ENCODE measurements at places on chromosomes 2 and 18.
A peak's percentile ranks its signal among the peaks of the same experiment; 100 is the strongest.

GRCh38 chr18:57077786-57078552 is 68.9 kb upstream of the BOD1L2 start:
- peak; percentile 19 for DNase-seq

- DNase-seq: no peak
Measured at GRCh38 chr2:225274751-225275150, 124.8 kb upstream of the NYAP2 start.

GRCh38 chr2:112758711-112759110 is 5.7 kb downstream of the CKAP2L start:
- DNase-seq: no peak

- no peak for DNase-seq
Measured at GRCh38 chr18:57561728-57562423, 24.6 kb downstream of the FECH start.

DNA sequence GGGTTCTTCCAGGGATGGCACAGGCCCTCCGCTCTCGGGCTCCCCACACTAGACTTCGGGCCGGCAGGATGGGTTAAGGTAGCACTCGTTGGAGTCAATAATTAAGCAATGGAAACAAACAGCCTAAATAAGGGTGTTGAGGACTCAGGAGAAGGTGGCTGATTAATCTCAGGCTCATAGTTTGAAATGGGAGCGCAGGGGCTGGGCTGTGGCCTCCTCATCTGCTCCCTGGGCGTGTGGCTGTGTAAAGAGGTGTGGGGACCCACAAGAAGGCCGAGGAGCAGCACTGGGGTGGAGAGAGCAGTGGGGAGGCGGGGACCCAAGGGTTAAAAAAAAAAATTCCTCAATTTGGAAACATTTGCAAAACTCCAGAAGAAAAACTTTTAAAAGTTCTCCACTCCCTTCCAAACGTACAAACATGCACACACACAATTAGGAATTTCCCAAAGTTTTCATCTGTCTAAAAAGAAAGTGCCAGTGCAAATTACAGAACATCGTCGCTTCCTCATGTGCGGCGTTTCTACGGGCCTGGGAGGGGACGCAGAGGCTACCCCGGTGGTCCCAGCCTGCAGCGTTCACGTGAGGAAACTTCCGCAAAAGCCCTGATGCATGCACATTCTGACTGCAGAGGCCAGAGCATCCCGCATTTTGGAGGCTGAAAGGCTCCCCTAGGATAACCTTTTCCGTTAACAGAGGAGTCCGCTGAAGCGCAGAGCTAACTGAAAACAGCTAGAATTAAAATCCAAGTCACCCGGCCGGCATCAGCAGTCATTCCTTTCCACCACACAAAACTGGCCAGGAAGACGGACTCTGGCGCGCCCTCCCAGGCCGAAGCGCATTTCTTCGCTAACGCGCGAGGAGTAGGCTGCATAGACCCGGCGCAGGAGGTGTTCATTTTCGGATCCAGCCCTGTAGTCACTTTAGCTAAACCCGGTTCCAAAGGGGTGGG is 1.0 kb upstream of the TUBB6 start:
- no peak for DNase-seq

DNA sequence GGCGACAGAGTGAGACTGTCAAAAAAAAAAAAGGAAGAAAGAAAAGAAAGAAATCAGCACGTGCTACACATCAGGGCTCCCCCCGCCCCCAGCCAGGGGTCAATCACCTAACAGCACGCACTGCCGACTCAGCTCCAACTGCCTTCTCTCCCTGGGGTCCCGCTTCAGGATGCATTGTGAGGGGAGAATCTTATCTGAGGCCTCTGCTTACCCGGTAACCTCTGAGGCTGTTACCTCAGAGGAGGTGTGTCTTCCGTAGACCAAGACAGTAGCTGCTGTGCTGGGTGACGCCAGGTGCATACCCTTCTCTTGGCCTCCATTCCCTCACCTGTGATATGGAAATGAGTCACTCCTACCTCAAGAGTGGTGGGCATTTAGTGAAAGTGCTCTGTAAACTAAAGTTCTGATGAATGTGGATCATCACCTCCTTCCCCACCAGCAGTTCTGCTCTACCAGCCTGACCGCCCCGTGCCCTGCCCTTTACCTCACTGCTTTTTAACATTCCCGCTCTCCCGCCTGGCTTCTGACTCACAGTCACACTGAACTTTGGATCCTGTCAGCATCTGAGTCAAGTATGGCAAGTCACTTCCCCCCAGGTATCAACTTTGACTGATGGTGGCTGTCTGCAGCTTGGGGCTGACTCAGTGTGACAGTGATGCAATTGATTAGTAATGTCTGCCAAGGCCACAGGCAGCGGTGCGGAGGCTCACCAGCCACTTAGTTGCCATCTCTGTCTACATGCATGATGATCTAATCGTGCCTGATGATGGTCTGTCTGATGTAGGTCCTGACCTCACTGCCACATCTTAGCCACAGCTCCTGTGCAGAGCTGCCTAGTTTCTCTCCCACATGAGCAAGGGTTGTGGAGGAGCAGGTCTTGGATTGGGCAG is 20.1 kb downstream of the ARID5A start:
- peak; percentile 32 for DNase-seq

GRCh38 chr18:55857956-55858355 is 270.0 kb upstream of the TCF4 start:
- DNase-seq: no peak

GRCh38 chr2:3768960-3769765 is 65.8 kb downstream of the DCDC2C start:
- DNase-seq: no peak

DNA sequence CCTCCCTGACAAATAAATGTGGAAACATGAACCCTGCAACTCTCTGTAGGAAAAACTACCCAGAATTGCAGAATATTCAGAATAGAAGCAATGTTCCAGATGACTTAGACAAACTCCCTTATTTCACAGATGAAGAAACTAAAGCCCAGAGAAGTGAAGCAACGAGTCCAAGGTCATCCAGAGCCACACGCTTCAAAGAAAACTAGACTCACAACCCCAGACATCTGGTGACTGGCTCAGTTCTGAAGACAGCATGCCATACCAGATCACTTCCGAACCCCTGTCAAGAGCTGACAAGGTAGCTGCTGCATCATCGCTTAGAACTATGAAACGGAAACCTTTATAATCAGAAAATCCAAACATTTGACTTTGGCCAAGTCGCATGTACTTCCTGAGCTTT is 101.3 kb downstream of the PID1 start:
- no peak for DNase-seq

DNA sequence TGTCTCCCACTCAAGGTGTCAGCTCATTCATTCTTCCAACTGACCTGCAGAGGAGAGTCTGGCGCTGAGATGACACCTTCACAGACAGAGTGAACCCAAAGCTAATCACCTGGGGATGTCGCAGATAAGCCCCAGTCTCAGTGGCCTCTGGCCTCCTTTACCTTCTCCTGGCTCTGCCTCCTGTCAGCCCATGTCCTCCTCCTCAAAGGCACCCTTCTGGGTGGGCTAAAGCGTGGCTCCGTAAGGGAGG is 194.1 kb downstream of the MIB1 start:
- no peak for DNase-seq

DNA sequence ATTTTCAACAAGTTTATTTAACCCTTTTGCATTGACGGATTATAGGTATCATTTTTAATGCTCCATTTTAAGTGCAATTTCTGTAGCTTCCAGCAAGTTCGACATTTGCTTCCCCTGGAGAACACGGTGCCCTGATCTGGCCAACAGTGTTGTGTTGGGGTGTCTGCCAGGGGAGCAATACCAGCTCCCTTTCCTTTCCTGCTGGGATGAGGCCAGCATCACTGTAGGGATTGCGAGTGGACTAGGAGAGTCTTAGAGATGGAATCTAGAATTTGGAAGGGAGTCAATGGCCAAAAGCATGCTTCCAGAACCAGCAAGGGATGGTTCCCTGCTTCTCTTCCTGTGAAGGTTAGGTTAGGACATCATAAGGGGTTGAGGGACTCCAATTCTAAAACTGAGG is 135.2 kb downstream of the RTN4 start:
- DNase-seq: no peak

DNA sequence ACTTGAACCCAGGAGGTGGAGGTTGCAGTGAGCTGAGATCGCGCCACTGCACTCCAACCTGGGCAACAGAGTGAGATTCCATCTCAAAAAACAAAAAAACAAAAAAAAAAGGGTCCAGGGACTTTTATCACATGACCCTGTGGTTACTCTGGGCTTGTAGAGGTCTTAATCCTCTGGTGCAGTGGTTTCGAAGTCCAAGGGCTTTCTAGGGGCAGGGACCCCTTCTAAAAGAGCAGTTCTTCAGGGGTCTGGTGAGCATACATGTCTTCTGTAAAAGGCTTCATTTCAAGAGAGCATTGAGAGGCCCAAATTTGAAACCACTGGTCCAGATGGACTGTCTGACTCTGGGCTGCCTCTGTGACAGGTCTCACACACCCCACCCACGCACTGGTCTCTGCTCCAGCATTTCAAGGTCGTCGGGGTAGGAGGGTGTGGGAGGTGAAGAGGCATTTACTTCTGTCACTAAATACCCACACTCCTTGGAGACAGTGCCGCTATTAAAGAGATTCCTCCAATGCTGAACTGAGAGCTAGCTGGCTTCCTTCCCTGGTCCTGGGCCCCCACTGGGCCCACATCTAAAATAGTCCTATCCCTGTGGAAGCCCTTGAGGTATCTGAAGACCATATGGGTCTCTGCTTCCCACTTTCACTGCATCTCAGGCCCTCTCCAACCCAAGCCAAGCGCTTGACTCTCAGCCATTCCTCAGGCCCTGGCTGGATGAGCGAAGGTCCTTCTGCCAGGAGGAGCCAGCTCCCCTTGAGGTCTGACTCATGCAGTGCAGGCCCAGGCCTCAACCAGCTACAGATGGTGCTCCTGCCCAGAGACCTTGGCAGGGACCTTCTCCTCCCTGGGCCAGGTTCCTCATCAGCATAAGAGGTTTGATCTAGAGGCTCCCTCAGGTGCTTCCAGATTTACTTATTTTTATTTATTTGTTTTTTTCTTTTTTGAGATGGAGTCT is 44.8 kb downstream of the PAX8 start:
- DNase-seq: no peak

- DNase-seq: no peak
Measured at GRCh38 chr2:100998235-100998573, 3.9 kb upstream of the RPL31 start.

DNA sequence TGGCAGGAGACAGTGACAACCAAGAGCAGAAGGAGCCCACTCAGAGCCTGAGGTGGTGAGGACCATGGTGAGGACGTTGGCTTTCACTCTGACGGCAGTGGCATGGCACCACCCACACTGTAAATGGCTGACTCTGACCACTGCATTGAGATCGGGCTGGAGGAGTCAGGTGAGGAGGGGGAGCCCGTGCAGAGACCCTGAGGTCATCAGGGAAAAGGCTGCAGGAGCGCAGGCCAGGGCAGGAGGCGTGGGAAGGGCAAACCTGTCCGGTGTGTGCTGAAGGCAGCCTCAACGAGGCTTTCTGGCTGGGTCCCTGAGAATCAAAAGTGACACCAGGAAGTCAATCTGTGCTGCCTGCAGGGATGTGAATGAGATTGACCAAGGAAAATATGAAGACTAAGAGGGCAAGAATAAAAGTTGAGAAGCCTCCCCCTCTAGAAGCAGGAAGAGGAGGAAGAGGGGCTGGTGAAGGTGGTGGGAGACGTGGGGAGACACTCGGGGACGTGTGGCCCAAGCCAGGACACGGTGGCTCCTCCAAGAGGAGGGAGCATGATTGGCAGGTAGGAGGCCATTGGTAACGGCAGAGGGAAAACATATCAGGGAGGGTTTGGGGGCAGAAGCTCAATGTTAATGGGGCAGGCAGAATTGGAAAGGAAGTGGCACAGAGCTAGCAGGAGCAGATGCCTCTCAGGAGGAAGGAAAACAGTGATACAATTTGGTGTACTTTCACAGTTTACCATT is 2.0 kb upstream of the OR6B3 start:
- DNase-seq: no peak

DNA sequence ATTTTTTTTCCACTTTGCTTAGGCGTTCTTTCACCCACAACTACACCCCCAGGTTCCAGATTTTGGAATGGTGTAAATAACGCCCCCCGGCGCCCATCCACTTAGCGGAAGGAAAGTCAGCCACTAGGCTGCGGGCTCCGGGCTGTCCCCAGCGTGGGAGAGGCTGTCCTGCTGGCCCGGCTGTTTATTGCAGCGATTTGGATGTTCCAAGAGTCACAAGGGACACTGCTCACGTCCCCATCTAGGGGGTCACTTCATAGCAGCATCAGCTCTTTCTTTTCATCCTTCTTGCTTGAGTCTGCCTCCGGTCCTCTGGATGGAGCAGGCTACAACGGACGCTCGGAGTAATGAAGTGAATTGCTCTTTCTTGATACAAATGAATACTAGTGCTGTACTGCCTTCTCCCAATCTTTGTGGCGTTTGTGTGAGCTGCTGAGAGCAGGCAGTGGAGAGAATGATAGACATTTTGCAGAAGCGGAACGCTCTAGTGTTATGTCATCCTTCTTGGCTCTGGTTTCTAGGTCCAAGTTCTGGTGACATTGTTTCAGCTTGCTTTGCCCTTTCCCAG is 50.7 kb upstream of the PAIP2B start:
- no peak for DNase-seq

DNA sequence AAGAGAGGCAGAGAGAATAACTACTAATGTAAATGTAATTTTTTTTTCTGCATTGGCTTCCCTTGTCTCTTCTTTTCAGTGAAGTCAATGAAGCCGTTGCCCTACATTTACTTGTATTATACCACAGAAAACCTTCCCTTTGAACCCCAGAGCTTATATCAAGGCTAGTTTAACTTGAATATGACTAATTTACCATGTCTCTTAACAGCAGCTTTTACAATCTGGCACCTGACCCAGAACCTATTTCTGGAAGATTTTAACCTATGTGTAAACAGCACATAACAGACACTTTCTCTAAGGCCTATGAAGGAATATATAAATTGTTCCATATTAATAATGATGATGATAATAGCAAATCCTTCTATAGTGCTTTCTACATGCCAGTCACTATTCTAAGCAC is 580.5 kb upstream of the NXPH2 start:
- DNase-seq: no peak

DNA sequence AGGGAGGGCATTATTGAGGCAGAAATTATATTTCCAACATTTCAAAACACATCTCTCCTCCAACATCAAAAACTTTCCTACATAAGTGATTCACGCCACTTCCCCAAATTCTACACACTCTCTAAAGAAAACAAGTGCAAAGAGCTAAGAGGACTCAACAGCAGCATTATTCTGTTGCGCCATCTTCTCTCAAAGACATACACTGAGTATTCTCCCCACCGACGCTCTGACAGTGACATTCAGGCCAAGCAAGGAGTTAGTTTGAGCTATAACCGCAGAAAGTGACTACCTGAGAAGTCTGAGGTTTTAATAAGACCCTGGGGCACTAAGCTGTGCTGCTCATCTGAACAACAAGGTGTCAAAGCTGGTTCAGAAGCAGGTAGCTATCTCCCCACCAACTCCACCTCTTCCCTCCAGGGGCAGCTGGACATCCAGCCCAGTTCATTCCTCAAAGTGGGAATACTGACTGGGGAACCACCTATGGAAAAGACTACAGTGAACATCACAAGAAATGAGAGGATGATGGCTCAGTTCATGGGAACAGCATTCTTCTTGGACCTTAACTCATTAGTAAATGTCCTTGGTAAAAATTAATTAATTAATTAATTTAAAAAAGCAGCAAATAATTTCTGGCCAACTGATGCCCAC is 309.5 kb upstream of the CCDC68 start:
- no peak for DNase-seq

GRCh38 chr2:71824436-71824835 is 323.2 kb downstream of the CYP26B1 start:
- DNase-seq: no peak

Measured in stimulated activated CD8-positive, alpha-beta memory T cell treated with anti-CD3 and anti-CD28 coated beads, Interleukin-4, amount 100 ng/mL, for 4 hours (primary cell).